CD4-positive, alpha-beta T cell treated with Interleukin-1 beta for 1 hour (primary cell): ENCODE measurements at places on chromosomes 13 and 19.

DNA sequence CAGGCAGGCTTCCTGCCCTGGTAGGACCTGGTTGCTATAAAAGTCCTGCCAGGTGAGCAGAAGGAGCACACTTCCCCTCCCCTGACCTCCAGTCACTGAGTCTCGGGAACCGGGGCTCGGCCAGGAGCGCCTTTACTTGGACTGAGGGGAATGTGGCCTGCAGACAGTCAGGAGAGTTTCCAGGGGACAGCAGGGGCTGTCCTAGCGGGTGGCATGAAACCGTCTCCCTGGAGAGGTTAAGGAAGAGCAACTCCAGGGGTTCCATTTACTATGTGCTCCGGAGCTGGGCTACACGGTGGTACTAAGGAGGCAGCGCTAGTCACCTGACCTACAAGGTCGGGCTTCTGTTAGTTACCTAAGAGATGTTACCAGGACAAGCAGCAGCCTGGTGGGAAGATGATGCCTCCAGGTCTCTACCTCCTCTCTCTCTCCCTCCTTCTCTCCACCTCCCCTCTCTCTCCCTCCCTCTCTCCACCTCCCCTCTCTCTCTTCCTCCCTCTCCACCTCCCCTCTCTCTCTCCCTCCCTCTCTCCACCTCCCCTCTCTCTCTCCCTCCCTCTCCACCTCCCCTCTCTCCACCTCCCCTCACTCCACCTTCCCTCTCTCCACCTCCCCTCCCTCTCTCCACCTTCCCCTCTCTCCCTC is 4.1 kb upstream of the CNOT3 start:
- no peak for DNase-seq

- DNase-seq = no peak
These were observed 476.8 kb downstream of the COG6 start for GRCh38 chr13:40132249-40132648.

GRCh38 chr19:870963-871401 is 11.5 kb downstream of the CFD start:
- DNase-seq = no peak

DNA sequence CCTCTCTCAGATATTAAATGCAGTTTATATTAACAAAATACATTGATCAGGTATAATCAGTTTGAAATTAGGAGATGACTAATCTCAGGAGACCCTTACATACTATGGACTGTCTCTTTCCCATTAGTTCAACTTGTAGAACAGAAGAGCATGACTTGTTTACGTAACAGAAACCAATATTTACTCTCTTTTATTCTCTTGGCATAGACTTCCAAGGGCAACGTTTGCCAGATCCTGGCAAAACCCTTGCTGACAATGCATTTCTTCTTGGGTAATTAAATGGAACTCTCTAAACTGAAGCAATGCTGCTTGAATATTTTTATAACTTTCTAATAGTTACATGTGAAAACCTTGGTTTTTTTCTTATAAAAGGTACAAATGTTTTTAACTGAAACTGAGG is 68.3 kb upstream of the MYO16 start:
- DNase-seq = no peak

DNA sequence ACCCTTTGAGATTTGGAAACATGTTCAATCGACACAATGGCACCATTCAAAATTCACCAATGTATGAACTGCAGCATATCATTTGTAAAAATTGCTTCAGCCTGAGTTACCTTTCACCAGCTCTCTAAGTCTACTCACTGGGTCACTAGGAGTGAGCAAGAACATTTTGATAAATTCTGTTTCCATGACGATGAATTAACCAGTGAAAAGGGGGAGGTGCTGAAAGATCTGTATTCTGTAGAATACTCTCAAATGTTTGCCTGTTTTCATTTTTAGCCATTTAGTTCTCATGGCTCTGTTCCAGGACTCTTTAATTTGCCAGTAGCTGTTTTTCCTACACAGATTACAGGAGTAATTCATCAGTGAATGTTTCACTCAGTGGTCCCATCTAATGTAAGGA is 883.4 kb downstream of the DIAPH3 start:
- DNase-seq = no peak

GRCh38 chr13:37127691-37128241 is 22.3 kb upstream of the CSNK1A1L start:
- DNase-seq = no peak

- no peak for DNase-seq
These were observed 41.2 kb downstream of the ABCC4 start for GRCh38 chr13:95260031-95260525.

DNA sequence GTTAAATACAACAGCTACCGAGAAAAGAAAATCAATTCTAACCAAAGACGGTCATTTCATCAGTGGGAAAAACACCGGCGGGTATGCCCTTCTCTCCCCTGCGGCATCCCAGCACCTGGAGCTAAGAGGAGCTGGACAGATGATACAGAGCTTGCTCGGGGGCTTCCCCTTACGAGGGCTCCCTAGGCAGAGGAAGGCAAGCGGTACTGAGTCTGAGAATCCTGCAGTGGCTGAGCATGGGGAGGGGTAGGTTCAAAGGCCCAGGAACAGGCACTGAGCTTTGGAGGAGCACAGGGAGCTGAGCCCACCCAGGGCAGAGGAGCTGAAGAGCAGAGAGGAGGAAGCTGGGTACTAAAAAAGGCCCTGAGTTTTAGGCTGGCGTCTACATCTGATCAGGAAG is 12.7 kb downstream of the STK24 start:
- DNase-seq = no peak

GRCh38 chr13:25067064-25067463 is 28.9 kb upstream of the PABPC3 start:
- DNase-seq = no peak

- no peak for DNase-seq
These were observed 51.5 kb downstream of the SKA3 start for GRCh38 chr13:21124852-21125251.

GRCh38 chr19:31938675-31939074 is 406.7 kb upstream of the ZNF507 start:
- DNase-seq = no peak

DNA sequence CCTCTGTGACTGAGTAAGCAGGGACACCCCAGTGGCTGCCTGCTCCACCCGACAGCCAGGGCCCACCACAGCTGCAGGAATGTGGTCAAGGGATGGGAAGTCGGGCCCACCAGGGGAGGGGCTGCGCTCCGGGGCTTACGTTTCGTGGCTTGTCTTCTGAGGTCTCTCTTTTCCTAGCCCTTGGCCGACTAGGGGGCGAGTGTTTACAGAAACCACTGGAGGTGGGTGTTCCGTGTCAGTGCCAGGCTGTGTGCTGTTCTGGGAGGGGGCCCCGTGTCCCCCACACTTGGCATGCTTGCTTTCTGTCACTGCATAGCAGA is 4.5 kb downstream of the ADAT3 start:
- DNase-seq = no peak

DNA sequence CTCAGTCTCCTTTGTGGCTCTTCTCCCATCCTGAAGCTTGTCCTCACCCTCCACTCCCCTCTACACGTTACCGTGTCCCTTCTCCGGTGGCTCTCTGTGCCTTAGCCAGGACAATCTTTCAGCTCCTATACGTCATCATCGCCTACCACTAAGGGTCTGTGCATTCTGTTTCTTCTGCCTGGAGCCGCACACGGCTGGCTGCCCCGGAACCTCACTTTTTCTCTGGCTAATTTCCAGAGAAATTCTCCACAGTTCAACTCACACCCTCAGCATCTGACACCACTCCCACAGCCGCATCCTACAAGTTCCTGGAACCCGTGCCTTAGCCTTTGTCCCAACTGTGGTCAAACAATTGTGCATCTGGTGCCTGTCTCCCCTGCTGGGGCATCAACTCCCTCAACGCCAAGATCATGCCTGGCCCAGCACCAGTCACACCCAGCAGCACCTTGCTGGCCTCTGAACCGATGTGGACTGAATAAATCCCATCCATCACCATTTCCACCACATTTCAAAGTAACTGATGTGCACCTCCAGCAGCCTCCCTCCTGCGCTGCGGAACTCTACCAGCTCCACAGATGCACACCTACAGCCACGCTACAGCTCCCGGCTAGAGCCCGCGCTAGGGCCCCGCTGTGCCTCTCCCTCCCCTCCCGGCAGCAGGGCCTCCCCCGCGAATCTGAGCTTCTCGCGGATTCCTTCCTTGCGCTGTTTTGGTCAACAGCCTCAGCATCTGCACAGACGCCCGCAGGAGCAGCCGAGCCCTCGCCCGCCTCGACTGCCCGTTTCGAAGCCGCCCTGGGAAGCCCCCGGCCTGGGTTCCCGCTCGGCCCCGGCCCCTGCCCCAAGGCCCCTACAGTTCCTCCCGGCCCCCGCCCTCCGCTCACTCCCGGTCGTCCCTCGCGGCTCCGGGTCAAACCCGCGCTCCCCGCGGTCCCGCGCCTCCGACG is 689 bp downstream of the DCUN1D2 start:
- peak; percentile 13 for DNase-seq

DNA sequence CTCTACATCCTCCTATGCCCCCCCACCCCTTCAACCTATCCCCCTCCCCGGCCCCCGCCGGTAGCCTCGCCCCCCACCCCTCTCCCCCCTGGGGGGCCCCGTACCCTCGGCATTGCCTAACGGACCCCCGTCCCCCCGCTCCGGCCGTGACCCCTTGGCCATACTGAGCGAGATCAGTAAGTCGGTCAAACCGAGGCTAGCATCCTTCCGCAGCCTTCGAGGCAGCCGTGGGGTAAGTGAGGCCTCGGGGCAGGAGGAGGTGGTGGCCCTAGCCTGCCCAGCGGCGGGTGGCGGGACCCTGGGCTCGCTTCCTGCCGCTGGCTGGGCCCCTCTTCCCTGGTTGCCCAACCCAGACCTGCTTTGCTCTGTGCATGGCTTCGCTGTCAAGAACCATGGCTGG is 6.5 kb downstream of the TRIP10 start:
- no peak for DNase-seq

DNA sequence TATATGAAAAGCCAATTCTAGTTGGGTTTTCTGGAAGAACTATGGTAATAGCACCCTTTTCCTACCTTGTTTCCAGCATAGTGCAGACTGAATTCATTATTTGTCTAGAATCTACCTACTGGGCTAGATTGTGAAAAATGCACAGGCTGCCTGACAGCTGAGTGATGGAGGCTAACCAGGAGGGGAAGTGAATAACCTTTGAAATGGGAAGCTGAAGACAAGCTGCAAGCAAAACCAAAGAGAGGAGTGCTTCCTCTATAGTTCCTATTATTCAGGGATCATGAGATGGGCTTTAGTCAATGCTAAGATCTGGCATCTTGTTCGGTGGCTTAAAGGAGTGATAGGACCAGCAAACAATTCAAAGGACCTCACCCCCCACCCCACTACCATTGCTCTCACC is 26.9 kb downstream of the MZT1 start:
- no peak for DNase-seq

DNA sequence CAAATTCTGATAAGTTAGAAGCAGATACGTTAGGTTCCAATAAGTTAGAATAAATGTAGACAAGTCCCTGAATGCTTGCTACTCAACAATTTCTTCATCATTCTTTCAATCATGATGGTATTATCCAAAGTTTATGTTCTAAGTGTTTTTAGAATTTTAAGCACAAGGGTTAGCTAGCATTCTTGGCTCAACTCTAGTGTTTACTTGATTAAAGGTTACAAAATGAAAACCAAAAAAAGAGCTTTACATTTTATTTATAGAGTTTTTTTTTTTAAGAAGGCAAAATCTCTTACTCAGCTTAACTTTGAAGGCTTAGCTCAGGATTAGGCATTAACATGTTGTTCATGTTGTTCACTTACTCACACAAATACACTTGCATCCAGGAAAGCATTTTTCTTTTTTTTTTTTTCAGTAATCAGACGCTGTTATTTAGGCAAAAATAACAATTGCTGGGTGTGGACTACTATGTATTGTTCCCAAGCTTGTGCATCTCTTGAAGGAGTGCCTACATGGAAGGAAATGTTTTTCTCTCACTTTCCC is 420.6 kb downstream of the DCT start:
- DNase-seq = no peak

DNA sequence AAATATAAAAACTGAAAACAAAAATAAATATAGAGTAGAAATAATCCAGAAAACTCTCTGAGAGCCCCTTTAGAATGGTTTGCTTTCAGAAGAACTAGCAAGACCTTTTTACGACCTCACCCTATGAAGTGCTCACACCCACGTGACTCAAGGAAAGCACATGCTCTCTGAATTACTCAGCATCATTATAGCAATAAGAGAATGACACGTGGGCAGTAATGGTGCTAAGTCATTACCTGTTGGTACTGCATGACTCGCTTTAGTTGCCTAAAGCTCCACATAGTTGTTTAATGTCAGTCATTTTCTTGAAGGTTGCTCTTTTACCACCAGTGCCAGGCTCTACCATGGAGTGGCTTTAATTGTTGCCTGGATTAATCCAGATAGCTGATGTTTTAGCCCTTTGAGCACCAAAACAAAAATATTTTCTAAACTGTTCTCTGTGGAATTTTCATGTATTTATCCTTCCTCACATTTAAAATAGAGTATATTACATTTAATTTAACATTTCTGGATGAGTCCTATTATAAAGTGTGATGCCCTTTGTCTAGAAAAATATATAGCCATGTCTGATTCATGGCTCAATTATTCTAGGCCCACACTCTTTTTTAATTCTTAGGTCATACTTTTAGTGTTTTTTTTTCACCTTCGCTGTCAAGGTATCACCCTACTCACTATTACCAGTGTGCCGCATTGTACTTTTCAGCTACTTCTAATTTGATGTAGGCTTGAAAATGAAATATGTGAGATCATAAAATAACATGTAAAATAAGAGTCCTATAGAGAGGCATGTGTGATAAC is 56.8 kb downstream of the THSD1 start:
- no peak for DNase-seq

- peak; percentile 57 for DNase-seq
These were observed 47.1 kb downstream of the TGDS start for GRCh38 chr13:94548821-94549231.

DNA sequence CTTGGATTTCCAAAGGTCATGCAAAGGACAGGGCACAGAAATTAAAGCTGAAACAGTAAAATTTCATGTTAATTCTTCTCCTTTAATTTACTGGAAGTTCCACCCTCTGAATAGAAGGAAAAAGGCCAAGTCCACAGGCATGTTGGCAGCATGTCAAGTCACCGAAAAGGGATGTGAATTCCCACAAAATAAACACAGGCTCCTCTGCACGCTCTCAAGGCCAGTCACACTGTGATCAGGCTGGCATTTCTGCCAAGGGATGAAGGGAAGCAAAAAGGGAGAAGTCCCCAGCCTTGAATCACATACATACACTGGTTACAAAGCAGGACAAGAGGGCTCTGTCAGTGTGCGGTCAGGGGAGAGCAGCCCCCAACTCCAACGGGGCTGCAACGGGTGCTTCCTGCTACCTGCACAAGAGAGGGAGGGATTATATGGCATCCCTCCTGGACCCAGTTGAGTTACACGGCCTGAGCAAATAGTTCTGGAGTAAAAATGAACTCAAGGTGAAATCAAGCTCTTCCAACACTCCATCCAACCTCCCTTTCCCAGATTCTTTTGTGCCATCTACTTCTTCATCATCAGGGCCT is 6.9 kb downstream of the DCLK1 start:
- no peak for DNase-seq

DNA sequence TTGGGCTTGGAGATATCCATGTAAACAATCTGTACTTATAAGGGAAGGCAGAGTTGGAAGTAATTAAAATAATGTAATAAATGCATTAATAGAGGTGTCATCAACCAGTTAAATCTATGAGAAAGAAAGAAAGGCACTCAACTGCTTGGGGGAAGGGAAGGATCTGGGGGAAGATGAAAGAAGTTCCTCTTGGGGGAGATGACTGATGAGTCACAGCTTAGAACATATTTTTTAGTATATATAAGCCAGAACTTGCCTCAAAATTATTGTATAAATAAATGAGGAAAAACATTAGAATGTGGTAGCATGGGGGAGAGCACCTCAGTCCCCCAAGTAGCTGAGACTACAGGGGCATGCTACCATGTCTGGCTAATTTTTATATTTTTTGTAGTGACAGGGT is 205.8 kb downstream of the GGACT start:
- DNase-seq = no peak

- no peak for DNase-seq
These were observed 138.6 kb downstream of the MIPEP start for GRCh38 chr13:23750383-23751121.
